Dermis blood vessel endothelial cell (primary cell): ENCODE measurements at places on chromosomes 12 and 14.
A peak's percentile ranks its signal among the peaks of the same experiment; 100 is the strongest.

DNA sequence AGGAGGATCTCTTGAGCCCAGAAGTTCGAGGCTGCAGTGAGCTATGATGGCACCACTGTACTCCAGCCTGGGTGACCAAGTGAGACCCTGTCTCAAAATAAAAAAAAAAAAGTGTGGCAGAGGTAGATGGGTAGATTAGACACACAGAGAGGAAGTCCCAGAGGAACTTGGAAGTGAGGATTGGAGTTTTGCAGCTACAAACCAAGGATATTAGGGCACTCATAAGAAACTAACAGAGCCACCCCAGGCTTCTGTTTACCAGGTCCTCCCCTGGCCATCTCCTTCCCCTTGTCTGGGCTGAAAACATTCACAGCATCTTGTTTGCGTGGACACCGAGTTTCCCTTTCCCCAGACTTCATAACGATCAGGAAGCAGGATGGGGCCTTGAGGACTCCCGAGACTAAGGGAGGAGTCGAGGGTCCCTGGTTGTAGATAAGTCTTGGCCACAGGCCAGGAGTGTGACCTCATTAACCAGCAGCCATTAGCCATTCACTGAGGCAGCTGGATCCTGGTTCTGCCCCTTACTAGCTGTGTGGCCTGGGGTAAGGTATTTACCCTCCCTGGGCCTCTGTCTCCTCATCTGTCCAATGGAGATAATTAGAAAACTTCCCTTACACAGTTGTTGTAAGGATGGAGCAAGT is 2.1 kb downstream of the MAP1LC3B2 start:
- peak; percentile 4 for DNase-seq

DNA sequence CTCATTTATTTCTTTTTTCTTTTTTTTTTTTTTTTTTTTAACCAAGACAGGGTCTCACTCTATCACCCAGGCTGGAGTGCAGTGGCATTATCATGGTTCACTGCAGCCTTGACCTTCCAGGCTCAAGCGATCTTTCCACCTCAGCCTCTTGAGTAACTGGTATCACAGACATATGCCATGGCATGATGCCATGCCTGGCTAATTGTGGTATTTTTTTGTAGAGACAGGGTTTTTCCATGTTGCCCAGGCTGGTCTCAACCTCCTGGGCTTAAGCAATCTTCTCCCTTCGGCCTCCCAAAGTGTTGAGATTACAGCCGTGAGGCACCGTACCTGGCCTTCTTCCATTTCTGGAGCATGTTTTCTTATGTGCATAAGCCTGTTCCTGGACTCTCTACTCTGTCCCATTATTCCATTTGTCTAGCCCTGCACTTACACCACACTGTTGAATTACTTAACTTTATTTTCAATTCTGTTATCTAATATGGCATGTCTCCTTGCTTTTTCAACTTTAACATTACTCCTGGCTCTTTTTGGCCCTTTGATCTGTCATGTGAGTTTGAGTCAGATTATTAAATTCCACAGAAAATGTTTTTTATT is 47.9 kb upstream of the PTGDR start:
- DNase-seq: no peak

- DNase-seq: peak; percentile 61
Measured at GRCh38 chr12:9134981-9135628, 19.4 kb upstream of the A2M start.

DNA sequence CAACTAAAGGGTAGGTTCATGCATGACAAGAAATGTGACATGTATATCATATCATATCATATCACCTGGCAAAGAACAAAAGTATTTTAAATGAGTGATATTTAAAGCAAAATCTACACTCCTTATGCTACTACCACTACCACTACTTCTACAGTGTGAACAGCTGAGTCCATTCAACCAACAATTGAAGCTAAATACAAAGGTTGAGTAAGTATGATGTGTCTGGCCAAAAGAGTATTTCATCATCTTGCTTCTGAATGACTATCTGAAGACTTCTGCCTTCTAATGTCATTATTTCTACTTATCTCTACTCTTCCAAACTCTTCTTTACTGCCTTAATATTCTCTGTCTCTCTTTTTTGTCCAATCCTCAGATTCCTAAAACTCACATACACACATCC is 292.6 kb upstream of the CAND1 start:
- no peak for DNase-seq

DNA sequence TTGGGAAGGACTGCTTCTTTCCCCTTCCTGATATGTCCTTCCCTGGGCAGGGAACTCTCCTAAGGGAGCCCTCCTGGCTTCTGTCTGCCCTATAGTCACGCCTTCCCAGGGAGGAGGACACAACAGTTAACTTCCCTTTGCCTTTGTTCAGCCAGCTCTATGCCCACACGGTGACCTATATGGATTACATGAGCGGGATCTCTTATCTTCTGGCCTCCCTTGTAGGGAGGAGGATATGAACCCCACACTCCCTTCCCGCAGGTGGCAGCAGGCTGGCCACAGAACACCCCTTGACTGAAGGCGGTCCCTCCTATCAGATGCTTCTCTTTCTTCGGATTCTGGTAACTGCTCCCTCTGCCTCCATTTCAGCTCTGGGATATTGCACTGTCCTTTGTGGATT is 135.6 kb upstream of the MAX start:
- no peak for DNase-seq
